ENCODE measurements at places on chromosomes 4 and X. TPM values are rescaled to one million over a fixed set of nuclear protein-coding genes. Genes with fewer than 3 reads are reported as not detected.

The BEX5 gene
- total RNA-seq: 15.0 TPM

DNA sequence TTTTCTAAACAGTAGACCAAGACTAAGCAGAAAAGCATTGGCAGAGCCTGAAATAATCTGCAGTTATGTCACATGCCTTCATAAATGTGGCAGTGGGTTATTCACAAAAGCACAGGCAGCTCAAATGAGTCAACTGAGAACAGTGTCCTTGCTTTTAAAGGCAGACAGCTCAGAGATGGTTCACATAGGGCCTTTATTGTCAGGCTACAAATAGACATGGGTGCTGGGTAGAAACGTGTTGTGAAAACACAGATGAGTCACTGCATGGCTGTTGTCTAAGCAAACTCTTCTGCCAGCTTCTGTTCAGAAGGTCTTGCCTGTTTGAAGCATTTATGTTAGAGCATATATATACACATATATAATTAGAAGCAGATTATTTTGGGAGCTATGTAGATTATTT lies 118.0 kb downstream of the SLC4A4 start:
- peaks cover 10% of the 10 kb centered on the region for H3K4me1 ChIP-seq
- H3K27ac ChIP-seq: no peak overlapping the region
- DNase-seq: peak; percentile 41
- H3K27me3 ChIP-seq: no peaks in the 10 kb centered on the region
- no peak overlapping the region for H3K4me3 ChIP-seq
- H3K36me3 ChIP-seq: no peaks in the 10 kb centered on the region

GRCh38 chrX:49993661-49994060 lies 71.3 kb downstream of the CLCN5 start:
- no peak overlapping the region for H3K4me3 ChIP-seq
- no peaks in the 10 kb centered on the region for H3K36me3 ChIP-seq
- no peaks in the 10 kb centered on the region for H3K4me1 ChIP-seq
- no peak overlapping the region for H3K27ac ChIP-seq

DNA sequence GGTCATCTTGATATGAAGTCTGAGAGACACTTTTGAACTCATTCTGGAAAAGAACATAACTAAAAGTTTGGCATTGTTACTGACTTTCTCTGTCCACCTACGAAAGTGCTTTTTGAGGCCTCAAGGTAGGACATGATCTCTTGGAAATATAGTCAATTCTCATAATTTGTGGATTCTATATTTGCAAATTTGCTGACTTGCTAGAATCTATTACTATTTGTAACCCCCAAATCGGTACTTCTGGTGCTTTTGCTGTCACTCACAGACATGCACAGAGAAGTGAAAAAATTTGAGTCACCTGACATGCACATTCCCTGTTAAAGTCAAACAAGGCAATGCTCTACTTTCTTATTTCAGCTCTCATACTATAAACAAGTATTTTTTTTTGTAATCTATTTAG lies 35.6 kb downstream of the TSPAN7 start:
- no peak overlapping the region for H3K27ac ChIP-seq
- H3K4me3 ChIP-seq: no peak overlapping the region
- no peak for DNase-seq
- no peaks in the 10 kb centered on the region for H3K36me3 ChIP-seq
- no peaks in the 10 kb centered on the region for H3K4me1 ChIP-seq

GRCh38 chr4:82429728-82430192 lies 502 bp downstream of the HNRNPDL start:
- peak overlapping the region; percentile 82 for H3K4me3 ChIP-seq
- peaks cover 20% of the 10 kb centered on the region for H3K4me1 ChIP-seq
- peaks cover 24% of the 10 kb centered on the region for H3K36me3 ChIP-seq
- H3K27me3 ChIP-seq: no peaks in the 10 kb centered on the region
- H3K27ac ChIP-seq: peak overlapping the region; percentile 95

- H3K36me3 ChIP-seq: no peaks in the 10 kb centered on the region
- DNase-seq: no peak
- H3K4me3 ChIP-seq: no peak overlapping the region
- peaks cover 11% of the 10 kb centered on the region for H3K4me1 ChIP-seq
Measured at GRCh38 chr4:150679018-150679764, 97.2 kb downstream of the MAB21L2 start.

The RADX gene
- 6.8 TPM for total RNA-seq

DNA sequence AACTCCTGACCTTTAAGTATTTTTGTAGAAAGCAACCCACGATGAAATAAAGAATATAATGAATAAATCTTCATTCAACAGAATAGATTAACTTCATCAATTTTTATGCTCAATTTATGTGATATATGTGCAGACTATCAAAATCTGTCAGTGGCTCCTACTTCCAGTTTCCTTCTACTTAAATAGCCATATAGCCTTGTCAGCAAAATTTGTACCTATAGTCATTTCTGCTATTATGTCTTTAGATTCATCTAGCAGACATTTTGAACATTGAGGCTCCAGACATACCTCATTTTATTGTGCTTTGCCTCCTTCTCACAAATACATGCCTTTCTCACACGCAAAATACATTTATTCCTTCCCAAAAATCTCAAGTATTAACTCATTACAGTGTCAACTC lies 971.7 kb downstream of the FAM133A start:
- H3K4me3 ChIP-seq: no peak overlapping the region
- H3K4me1 ChIP-seq: no peaks in the 10 kb centered on the region
- no peak for DNase-seq
- peaks cover 5% of the 10 kb centered on the region for H3K27me3 ChIP-seq

DNA sequence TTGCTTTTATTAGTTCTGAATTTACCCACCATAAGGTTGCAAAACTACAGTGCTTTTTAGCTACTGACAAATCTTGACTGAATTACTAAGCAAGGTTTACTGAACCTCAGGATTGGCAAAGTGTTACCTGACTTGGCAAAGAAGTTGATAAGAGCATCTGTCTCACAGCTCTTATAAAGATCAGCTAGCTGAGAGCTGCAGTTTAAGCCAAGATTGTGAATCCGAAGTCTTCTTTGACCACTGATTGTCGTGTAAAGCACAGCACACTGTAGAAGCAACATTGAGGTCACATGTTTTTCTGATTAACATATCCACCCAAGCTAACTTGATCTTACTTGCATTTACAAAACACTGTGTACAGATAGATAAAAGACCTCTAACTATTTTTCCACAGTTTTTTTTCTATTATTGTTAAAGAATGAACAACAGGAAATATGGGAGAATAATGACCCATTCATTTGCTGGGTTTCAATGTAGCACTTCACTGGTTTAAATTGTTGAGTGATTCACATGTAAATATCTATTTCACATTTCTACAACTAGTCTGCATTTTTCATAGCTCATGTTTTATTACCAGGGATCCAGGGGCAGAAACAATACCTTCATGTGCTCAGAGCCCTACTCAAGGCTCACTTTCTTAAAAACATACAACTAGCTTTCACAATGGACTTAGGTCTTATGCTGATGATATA lies 54.0 kb downstream of the METTL14 start:
- no peaks in the 10 kb centered on the region for H3K27me3 ChIP-seq
- peaks cover 8% of the 10 kb centered on the region for H3K4me1 ChIP-seq
- DNase-seq: no peak
- no peak overlapping the region for H3K4me3 ChIP-seq
- H3K36me3 ChIP-seq: peaks cover 47% of the 10 kb centered on the region

GRCh38 chr4:65311120-65311519 lies 359.2 kb downstream of the EPHA5 start:
- H3K27ac ChIP-seq: no peak overlapping the region
- no peak overlapping the region for H3K4me3 ChIP-seq
- DNase-seq: no peak
- H3K36me3 ChIP-seq: no peaks in the 10 kb centered on the region
- H3K4me1 ChIP-seq: no peaks in the 10 kb centered on the region
- H3K27me3 ChIP-seq: no peaks in the 10 kb centered on the region

The CCDC110 gene
- total RNA-seq: 0.84 TPM

- H3K4me3 ChIP-seq: no peak overlapping the region
- no peaks in the 10 kb centered on the region for H3K4me1 ChIP-seq
- no peaks in the 10 kb centered on the region for H3K36me3 ChIP-seq
- H3K27ac ChIP-seq: no peak overlapping the region
Measured at GRCh38 chr4:74768857-74769525, 25.3 kb downstream of the BTC start.

The ASMTL gene
- 31.0 TPM for total RNA-seq

GRCh38 chr4:95188701-95189370 lies 359.9 kb downstream of the UNC5C start:
- H3K36me3 ChIP-seq: no peaks in the 10 kb centered on the region
- no peak overlapping the region for H3K4me3 ChIP-seq
- no peak for DNase-seq
- H3K27me3 ChIP-seq: no peaks in the 10 kb centered on the region
- H3K4me1 ChIP-seq: no peaks in the 10 kb centered on the region
- H3K27ac ChIP-seq: no peak overlapping the region

GRCh38 chrX:142036116-142036515 lies 132.4 kb downstream of the MAGEC1 start:
- no peak overlapping the region for H3K27ac ChIP-seq
- no peak for DNase-seq
- no peaks in the 10 kb centered on the region for H3K4me1 ChIP-seq
- no peaks in the 10 kb centered on the region for H3K36me3 ChIP-seq
- H3K27me3 ChIP-seq: no peaks in the 10 kb centered on the region
- no peak overlapping the region for H3K4me3 ChIP-seq

GRCh38 chr4:77801260-77801608 lies 17.9 kb downstream of the CNOT6L start:
- H3K27ac ChIP-seq: no peak overlapping the region
- peaks cover 24% of the 10 kb centered on the region for H3K4me1 ChIP-seq
- no peaks in the 10 kb centered on the region for H3K27me3 ChIP-seq
- H3K4me3 ChIP-seq: no peak overlapping the region
- DNase-seq: no peak
- no peaks in the 10 kb centered on the region for H3K36me3 ChIP-seq

DNA sequence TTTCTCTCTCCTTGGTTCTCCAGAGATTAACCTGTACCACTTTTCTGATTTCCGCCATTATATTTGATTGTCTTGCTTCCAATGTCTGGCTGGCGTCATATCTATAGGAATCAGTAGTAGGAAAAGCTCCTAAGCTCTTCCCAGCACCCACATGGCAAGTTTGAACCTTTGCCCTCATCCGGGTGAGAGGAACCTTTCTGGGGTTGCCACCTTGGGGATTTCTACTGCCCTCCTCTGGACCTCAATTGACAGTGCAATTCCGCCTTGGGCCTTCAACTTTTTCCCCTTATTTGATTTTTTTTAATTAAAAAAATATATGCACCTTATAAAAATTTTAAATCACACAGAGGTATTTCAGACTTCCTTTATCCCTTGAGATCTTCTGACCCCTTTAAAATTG lies 2.0 kb upstream of the CXorf66 start:
- peaks cover 2% of the 10 kb centered on the region for H3K27me3 ChIP-seq
- no peak overlapping the region for H3K27ac ChIP-seq
- no peak overlapping the region for H3K4me3 ChIP-seq

DNA sequence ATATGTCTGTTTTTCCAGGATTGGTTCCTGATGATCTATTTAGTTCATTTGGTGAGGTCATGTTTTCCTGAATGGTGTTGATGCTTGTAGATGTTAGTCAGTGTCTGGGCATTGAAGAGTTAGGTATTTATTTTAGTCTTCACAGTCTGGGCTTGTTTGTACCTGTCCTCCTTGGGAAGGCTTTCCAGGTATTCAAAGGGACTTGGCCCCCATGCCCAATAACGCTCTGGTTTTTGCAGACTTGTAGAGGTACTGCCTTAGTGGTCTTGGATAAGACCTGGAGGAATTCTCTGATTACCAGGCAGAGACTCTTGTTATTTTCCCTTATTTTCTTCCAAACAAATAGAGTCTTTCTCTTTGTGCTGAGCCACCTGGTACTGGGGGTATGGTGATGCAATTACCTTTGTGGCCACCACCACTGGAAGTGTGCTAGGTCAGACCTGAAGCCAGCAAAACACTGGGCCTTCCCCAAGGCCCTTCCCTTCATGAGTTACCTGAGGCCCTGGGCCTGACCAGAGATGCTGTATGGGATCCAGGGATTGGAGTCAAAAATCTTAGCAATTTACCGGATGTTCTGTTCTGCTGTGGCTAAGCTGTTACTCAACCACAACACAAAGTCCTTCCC lies 63.3 kb upstream of the RXFP1 start:
- no peaks in the 10 kb centered on the region for H3K36me3 ChIP-seq
- DNase-seq: no peak
- H3K27ac ChIP-seq: no peak overlapping the region
- no peak overlapping the region for H3K4me3 ChIP-seq

DNA sequence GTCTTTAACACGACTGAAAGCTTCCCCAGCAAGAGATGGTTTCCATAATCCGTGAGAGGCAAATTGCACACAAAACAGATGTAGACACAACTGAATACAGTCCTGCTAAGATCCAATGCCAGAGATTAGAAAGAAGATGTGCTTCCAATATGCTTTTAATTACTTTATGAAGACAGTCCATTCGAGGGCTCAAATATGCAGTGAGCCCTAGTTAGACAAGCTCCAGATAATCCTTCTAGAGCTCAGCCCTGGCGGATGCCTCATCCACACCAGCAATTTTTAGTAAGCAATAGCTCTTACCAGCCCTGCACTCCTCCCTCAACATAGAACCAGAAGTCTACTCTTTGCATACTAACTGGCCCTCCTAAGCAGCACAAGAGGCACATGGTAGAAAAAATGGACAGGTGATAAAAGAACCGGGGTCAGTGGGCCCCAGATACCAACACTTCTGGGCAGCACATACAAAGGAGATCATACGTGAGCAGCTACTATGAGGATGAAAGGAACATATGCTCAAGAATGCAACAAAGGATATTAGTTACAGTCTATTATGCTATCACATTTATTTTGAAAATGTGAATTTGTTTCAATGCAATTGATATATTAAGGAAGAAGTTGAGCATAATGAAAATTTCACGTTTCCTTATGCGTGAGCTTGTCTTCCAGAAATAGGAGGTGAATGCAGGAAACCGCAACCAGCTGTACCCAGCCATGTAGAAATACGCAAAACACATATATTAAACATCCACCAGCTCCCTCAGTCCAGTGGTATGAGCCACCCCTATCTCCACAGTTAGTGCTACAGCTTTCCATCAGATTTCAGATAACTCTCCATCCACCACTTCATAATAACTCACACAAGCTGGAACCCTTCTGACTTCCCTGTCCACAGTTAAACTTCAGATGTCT lies 34.3 kb downstream of the GPC4 start:
- DNase-seq: no peak
- no peaks in the 10 kb centered on the region for H3K27me3 ChIP-seq
- H3K27ac ChIP-seq: no peak overlapping the region
- H3K4me3 ChIP-seq: no peak overlapping the region
- no peaks in the 10 kb centered on the region for H3K36me3 ChIP-seq
- no peaks in the 10 kb centered on the region for H3K4me1 ChIP-seq

DNA sequence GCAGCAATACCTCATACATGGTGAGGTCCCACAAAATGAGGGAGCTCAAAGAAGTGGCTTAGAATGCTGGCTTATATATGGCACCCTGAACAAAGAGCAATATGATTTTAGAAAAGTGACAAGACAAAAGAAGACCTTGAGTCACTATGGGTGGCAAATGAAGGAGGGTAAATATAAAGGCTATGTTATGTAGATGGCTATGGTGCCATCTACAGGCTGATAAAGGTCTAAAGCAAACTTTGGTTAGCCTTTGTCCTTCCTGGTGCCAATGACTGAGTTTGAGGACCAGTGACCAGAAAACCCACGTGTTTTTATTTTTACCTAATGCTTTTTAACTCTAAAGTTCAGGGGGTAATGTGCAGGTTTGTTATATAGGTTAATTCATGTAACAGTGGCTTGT lies 151.8 kb downstream of the CCNG2 start:
- H3K36me3 ChIP-seq: no peaks in the 10 kb centered on the region
- DNase-seq: no peak
- no peak overlapping the region for H3K4me3 ChIP-seq
- H3K4me1 ChIP-seq: no peaks in the 10 kb centered on the region
- no peak overlapping the region for H3K27ac ChIP-seq
- no peaks in the 10 kb centered on the region for H3K27me3 ChIP-seq

GRCh38 chrX:15056044-15056443 lies 182.8 kb downstream of the MOSPD2 start:
- H3K27me3 ChIP-seq: no peaks in the 10 kb centered on the region
- no peak overlapping the region for H3K27ac ChIP-seq
- DNase-seq: no peak
- no peaks in the 10 kb centered on the region for H3K36me3 ChIP-seq
- no peak overlapping the region for H3K4me3 ChIP-seq

The SLC49A3 gene
- 2.4 TPM for total RNA-seq
